Fibroblast of pulmonary artery (primary cell): ENCODE measurements at places on chromosomes 7 and 10.

DNA sequence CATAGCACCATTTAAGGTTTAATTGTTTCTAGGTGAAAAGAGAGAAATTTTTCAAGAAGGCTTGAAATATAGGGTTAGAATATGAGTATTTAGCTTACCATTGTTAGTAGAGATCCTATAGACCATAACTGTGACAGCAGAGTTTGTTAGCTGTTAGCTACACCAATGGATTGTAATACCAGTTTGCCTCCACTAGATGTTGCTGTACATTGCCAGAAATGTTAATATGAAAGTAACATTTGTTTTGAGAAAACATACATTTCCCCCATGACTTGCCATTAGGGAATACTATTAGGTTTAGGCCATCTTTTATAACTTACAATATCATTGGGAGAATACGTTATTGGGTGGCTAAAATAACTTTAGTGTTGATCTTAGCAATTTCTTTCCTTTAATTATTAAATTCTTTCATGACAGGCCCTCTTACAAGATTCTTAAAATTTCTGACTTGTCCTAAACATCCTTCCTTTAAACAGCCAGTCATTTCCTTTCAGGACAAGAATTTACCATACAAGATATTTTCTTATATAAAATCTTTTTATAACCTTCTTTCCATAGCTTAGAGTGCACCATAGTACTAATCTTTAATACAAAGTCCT, 39.5 kb downstream of the ZNF117 start:
- DNase-seq = peak; percentile 67

DNA sequence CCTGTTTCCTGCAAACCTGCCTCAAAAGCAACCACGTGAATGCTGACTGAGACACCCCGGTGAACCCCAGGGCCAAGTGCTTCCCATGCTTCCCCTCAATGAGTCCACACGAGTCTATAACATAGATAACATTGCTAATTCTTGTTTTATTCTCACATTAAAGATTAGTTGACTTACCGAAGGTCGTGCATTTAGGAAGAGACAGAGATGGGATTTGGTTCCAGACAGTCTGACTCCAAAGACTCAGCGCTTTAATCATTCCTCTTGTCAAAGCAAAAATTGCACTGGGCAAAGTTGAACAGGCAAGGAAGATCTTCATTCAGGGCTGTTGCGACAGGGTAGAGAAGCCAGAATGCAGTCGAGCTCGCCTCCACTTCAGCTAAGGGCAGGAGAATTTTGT, 435.6 kb upstream of the C7orf33 start:
- DNase-seq = peak; percentile 1

- no peak for DNase-seq
Measured at GRCh38 chr7:65840446-65840845, 32.4 kb upstream of the VKORC1L1 start.

DNA sequence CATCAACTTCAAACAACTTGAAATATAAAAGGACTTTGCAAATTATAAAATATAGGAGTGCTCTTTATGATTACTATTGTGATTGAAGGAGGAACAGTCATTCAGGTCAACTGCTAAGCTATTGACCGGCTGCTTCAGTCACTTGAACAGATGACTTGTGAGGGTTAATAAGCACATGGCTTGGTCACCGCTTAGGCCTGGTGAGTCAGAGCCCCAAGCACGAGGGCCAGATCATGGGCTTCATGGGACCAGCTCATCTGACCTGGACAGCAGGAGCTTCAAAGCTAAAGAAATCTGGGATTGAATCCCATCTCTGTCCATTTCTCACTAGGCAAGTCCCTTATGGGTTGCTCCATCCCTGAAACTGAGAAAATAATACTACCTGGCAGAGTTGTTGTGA, 60.4 kb upstream of the ADO start:
- DNase-seq = no peak

DNA sequence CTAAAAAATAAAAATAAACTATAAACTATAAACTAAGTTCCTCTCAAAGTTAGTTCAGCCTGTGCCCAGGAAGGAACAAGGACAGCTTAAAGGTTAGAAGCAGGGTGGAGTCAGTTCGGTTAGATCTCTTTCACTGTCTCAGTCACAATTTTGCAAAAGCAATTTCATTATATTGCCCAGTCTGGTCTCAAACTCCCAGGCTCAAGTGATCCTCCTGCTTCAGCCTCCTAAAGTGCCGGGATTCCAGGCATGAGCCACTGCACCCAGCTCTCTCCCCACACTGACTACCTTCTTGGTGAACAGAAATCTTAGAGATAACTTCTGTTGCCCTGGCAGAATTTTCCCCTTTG, 146.3 kb upstream of the TRIM24 start:
- no peak for DNase-seq

DNA sequence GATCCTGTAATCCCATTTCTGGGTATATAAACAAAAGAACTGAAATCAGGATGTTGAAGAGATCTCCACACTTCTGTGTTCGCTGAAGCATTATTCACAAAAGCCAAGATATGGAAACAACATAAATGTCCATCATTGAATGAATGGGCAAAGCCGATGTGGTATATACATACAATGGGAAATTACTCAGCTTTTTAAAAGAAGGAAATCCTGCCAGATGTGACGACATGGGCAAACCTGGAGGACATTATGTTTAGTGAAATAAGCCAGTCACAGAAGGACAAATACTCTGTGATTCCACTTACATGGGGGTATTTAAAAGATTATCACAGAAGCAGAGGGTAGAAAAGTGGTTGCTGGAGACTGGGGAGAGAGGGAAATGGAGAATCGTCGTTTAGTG, 23.9 kb upstream of the FAM107B start:
- peak; percentile 6 for DNase-seq

DNA sequence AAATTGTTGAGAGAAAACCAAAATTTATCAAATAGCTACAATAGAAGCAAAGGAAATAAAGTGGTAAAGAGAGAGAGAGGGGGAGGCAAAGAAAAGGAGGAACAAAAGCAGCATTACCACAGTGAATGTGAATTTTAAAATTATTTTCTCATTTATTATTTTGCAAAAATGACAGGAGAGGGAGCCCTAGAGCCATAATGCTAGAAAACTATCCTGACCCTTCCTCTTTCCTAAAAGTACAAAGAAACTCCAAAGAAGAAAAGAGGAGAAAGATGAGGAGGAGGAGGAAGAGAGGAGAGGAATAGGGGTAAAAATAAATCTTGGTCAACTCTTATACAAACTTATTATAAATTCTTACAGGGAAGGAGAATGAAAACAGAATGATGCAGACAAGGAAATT, 921.5 kb downstream of the NRG3 start:
- DNase-seq = peak; percentile 27

DNA sequence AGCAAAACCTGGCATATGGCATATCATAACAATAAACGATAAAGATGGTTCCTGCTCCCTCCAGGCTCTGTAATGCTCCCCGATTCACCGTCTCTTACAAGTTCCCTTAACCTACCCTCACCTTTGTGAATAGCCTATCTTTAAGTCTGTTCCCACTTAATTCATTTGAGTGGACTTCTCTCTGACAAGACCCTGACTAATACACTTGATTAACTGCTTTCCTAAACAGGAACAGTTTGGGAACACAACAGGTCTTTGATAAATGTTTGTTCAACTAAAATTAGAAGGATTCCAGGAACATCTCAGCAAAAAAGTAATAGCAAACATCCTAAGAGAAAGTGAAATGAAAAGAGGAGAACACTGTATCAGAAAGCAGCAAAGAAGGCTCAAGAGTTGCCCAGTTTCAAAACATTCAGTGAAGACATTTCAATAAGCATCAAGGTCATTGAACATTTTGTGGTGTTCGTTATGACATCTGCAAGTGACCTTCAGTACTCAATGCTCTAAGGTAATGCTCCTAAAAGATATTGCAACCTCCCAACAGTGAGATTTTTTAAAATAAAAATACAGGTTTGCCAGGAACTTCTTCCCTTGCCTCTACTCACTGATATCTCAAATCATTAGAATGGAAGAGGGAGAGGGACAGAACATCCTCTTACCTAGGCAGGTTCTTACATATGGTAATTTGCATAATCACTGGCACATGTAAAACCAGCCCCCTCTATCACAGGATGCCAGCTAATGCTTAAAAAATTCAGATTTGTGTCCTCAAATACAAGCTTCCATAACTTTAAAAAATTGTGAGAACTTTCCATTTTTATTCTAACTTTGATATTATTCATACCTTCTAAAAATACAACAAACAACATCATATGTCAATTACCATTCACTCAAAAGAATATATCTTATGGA, 11.4 kb upstream of the ARHGAP12 start:
- DNase-seq = no peak

DNA sequence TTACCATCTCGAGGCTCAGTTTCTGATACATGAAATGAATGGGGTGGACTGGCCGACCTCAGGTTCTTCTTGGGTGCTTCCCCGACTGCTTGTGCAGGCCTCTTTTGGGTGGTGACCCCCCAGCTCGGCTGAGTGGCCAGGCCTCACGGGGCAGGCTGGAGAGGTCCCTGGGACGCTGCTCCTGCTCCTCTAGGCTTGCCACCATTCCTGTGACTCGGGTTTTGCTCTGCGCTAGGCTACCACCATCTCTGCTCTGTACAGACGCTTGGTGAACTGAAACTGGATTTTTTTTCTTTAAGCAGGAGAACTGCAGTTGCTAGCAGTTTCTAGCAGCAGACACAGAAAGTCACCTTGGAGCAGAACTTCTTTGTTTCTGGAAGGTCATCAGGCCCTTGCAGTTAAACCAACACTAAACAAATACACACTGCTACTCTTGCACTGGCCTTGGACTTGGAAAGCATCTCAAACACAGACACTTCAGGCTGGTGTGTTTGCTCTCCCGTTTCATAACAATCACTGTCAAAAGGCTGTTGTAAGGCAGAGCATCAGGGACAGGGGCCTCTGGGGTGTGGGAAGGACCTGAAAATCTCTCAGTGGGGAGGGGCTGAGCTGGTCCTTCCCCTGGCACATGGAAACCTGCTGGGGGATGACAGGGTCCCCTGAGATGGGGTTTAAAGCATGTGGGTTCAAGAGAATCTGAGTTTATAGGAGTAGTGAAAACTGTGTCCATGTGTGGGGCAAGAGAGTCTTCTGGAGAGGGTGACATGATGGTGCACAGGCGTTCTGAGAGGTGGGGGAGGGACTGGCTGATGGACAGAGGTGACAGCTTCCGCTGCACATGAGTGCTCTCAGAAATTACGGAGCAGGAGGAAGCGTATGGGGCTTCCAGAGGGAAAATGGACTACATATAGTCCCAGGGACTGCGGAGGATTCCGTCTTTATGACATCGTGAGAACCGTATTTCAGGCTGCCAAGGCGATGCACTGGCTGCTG, 35.0 kb upstream of the GIMAP8 start:
- no peak for DNase-seq

DNA sequence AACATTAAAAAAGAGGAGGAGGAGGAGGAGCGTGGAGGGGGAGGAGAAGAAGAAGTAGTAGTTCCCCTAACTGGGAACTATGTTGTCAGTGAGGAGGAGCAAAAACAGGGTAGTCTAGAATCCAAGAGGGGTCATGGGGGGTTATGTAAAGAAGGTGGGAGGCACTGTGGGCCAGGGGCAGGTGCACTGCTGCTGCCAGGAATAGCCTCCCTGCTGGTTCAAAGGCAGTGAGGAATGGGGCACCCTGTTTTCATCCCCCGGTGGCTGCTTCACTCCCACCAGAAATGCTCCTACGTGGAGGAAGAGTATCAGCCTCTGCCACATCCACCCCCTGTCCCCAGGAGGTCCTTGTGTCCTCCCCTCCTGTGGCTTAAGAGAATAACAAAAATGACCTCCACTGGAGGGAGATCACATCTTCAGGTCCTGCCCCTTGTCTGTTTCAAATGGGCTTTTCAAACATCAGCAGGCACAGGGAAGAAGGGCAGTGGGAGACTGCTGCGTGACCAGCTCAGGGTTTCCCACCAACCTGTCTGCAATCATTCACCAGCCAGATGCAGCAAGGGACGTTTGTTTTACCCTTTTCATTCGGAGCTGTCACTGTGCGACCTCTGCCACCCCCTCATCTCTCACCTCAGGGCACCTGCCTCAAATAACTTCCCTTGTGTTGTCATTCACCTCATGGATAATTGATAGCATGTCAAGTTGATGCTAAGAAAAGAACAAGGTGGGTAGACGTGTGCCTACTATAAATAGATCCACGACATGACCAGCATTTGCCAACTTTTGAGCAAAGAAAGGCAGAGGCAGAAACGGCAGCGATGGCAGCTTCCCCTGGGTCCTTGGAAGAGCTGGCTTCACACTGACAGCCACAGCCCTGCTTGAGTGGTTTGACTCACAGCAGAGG, 92.6 kb downstream of the DGKI start:
- no peak for DNase-seq

GRCh38 chr10:7969623-7970022, 84.9 kb upstream of the GATA3 start:
- peak; percentile 20 for DNase-seq
